ENCODE measurements at places on chromosomes 16 and 17.

DNA sequence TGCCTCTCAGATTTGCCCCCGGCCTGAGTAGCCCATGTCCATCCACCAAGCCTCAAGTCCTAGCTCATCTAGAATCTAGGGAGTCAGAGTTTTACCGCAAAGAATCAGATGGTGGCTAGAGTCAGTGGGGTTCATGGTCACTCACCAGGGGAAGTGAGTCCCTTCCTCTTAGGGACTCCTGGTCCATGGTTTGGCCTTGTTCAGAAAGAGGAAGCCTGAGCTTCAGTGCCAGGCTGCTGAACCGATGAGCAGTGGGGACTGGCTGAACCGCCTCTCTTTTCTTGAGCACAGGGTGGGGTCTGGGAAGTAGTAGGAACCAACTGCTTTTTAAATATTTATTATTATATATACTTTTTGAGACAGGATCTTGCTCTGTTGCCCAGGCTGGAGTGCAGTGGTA lies 160.3 kb downstream of the NTN1 start:
- DNase-seq = no peak

- no peak for DNase-seq
Observed at GRCh38 chr16:66717112-66717675, 20.7 kb upstream of the CMTM4 start.

GRCh38 chr17:27319541-27320221 lies 25.8 kb downstream of the WSB1 start:
- DNase-seq = no peak

- DNase-seq = no peak
Observed at GRCh38 chr16:87685405-87685755, 80.4 kb downstream of the KLHDC4 start.

DNA sequence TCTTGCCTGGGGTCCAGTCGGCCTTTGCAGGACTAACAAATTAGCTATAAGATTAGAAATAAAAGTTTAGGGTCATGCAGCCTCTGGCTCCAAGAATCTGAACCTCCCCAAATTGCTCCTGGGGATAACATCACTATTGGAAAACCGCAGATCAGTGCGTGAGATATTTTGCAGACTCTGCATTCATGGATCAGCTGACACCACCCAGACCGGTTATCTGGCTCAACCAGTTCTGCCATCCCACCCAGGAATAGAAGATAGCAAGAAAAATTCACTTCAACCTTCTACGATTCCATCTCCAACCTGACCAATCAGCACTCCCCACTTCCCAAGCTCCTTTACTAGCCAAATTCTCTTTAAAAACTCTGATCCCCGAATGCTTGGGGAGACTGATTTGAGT lies 4.3 kb upstream of the PGS1 start:
- no peak for DNase-seq

DNA sequence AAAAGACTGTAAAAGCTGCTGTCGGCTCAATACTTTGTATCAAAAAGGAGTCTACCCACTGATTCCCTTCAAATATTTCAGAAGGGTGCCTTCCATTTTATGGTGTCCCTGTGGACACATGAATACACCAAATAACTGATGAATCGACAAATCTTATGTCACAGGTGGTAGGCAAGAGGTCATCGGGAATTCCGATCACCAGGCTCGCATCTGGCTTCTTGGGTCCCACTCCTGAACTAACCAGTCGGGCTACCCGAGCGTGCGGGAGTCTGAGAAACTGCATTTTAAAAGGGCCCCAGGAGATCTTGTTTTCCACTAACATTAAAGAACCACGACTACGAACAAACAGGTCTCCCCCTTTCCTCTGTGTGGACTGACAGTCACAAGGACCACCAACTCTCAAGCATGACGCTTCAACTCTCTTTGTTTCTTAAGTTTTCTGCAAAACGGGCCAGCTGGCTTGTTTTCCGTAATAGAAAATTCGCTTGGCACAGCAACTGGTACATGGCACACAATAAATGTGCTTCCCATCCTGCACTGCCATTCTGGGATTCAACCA lies 873 bp downstream of the PSME3IP1 start:
- DNase-seq = no peak

- DNase-seq = no peak
Observed at GRCh38 chr16:67531247-67531646, 2.6 kb downstream of the RIPOR1 start.

GRCh38 chr16:81174644-81175324 lies 63.7 kb upstream of the BCO1 start:
- DNase-seq = no peak

DNA sequence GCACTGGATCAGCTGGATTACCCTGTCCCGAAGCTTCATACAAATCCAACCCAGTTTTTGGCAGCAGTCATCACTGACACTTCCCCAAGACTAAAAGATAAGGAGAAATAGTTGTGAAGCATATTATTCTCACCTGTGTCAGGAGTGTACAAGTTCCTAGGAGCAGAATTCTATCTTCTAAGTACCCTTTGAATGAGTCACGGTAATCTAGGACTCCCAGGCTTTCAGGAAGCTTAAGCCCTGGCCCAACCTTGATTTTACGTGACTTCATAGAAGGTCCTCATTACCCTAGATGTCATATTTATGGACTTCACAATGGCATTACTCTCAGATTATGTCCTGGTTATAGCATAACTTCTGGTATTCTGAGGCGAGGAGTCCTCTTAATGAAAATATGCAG lies 31.9 kb downstream of the CYB561 start:
- no peak for DNase-seq

- no peak for DNase-seq
Observed at GRCh38 chr17:47847341-47848197, 3.4 kb downstream of the SP6 start.

- no peak for DNase-seq
Observed at GRCh38 chr17:29687596-29687995, 64.9 kb upstream of the CORO6 start.

DNA sequence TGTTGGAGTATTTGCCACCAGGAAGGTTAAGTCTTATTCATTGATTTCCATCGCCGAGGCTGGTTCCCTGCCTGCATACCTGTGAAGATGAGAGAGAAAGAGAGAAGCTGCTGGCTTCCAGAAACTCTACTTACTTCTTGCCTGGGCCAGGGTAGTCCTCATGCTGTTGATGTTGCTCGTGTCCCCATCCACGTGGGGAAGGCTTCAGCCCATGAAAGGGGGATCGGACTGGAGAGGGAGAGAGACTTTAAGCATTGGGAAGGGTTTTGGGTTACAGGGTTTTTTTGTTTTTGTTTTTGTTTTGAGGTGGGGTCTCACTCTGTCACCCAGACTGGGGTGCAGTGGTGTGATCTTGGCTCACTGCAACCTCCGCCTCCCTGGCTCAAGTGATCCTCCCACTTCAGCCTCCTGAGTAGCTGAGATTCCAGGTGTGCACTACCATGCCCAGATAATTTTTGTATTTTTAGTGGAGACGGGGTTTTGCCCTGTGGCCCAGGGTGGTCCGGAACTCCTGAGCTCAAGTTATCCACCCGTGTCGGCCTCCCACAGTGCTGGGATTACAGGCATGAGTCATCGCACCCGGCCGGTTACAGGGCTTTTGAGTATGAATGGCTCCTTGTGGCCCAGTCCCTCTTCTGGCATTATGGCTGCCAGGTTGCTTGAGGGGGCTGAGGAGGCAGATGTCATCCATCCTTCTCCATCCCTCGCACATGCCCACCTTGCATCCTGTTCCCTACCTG lies 26.6 kb downstream of the ITGB3 start:
- no peak for DNase-seq
